Mucosa of gallbladder (tissue), 1 donor: ENCODE measurements at places on chromosomes 3 and 15.

DNA sequence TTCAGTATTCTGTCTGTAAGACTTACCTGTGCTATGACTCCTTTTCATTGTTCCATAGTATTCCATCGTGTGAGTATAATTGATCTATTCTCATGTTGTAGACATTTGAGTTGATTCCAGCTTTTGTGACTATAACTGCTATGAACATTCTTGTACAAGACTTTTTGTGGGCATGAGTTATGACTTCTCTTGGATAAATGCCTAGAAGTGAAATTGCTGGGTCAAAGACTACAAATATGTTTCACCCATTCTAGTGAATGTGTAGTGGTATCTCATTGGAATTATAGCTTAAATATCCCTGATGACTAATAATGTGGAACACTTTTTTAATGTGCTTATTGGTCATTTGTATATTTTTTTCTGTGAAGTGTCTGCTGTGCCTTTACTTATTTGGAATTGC is 27.6 kb upstream of the NPHP3 start:
- no peak for DNase-seq

GRCh38 chr3:111594205-111594604 is 941 bp downstream of the ZBED2 start:
- DNase-seq, result no peak

GRCh38 chr15:38706956-38707355 is 142.3 kb upstream of the RASGRP1 start:
- DNase-seq, result no peak

GRCh38 chr3:42830437-42831320 is 21.4 kb downstream of the ACKR2 start:
- DNase-seq, result no peak

GRCh38 chr15:62497356-62497755 is 332.3 kb upstream of the C2CD4B start:
- DNase-seq, result no peak

GRCh38 chr3:34183114-34183513 is 384.7 kb downstream of the PDCD6IP start:
- no peak for DNase-seq

GRCh38 chr3:15556512-15556911 is 35.0 kb upstream of the COLQ start:
- DNase-seq, result no peak

- DNase-seq, result no peak
Observed at GRCh38 chr15:94692710-94693109, 461.3 kb downstream of the MCTP2 start.

DNA sequence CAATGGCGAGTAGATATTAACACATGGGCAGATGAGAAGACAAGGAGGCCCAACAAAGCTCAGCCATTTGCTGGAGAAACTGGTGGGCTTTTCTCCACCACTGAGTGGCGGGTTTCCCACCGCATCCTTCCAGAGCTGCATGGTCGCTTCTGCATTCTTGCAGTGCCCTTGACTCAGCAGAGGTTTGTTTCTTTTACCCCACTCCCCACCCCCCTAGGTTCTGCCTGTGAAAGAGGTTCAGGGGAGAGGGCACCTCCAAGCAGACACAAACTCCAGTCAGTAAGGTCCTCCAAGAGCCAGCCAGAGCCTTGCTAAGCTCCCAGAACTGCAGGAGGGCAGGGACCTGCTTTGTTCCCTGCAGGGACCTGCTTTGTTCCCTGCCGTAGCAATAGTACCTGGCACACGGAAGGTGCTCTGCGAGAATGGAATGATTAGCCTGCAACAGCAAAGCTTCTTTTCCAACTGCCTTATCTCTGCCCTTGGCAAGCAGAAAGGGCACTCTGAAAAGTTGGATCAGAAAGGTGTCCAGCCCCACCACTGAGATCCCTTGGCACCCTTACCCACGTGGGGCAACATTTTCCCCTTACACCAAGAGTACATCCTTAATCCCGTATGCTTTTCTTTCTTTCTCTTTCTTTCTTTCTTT is 1.4 kb downstream of the PAQR5 start:
- DNase-seq, result peak; percentile 36

GRCh38 chr3:48194446-48195071 is 6.3 kb upstream of the CDC25A start:
- peak; percentile 44 for DNase-seq

DNA sequence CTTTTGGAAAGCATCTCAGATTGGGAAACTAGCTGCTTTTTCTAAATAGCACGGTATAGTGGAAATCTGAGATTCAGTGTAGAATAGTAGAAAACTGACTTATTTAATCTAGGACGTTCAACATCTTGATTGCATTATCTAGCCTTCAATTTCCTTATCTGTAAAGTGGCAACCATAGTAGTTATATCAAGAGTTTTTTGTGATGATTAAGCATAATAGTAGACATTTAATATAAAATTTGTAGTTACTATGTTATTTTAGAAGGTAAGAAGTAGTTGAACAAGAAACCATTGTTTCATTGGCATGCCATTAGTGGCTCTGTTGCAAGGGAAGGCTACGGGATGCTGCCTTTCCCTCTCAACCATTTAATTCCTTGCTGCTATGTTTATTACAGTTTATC is 367.3 kb downstream of the NAALADL2 start:
- no peak for DNase-seq
